ENCODE measurements at places on chromosomes 3 and 15. TPM values are rescaled to one million over a fixed set of nuclear protein-coding genes. Genes with fewer than 3 reads are reported as not detected.

Gene C3orf20
- total RNA-seq: not detected

Gene VGLL3
- not detected for total RNA-seq

DNA sequence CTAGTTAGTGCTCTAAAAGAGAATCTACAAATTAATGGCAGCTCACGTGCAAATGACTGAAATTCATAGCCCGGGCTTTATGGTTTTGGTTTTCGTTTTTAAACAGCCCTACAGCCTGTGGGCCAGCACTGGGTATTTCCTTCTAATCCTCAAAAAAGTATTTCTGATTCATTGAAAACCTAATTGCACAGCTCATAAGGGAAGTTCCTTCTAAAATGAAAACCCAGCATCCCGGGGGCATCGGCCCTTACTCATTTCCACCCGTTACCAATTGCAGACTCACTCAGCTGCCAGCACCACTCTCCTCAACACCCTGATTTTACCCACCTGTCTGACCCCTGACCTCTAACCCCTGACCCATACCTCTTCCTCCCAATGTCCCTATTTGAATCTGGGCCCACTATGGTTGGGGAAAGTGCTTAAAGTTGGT lies 59.5 kb upstream of the ZNF148 start:
- no peak for DNase-seq

DNA sequence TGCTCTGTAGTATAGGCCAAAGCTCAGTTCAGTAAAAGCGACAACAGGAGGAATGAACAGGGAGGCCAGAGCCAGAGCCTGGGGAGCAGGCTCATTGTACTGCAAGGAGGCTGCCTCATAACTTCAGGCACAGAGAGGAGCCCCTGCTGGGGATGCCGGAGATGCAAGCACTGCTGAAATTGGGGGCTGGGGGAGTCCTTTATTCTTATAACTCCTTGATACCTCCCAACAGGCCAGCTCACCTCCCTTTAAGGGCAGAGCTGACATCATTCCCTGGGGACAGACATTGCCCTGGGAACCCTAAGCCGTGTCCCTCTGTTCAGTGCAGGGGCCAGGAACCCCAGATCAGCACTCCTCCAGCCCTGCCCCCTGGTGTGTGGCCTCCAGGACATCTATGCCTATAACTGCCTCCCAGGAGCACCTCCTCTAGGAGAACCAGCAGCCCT lies 83.8 kb upstream of the MRPS22 start:
- DNase-seq: no peak

- DNase-seq: peak; percentile 42
These were observed 461 bp downstream of the COPB2 start for GRCh38 chr3:139388821-139389551.

Data from dermis microvascular lymphatic vessel endothelial cell (primary cell).